ENCODE measurements at places on chromosomes 13 and 19.

GRCh38 chr19:30841934-30842333, 469.8 kb downstream of the ZNF536 start:
- no peak for DNase-seq

DNA sequence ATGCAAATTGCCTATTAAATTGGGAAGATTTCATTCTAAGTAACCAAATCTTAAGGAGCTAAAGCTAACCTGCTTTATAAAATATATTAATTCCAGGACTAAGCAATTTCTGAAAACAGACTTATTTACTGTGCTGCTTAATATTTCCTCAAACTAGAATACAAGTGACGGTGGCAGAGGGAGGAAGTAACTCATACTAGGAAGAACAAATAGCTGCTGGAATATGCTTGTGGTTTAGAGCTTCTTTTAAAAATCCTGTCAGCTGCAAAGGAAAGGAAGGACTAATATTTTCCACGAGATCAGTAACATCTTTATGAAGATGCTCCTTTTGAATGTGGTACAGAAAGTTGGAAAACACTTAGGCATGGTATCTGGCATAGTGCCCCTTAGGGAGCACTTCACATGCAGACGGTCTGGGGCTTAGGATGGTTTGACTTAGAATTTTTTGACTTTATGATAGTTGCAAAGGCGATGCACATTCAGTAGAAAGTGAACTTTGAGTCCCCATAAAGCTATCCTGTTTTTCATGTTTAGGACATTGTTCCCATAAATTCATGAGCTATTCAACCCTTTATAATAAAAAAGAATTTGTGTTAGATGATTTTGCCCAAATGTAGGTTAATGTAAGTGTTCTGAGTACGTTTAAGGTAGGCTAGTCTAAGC, 3.4 kb upstream of the HNRNPA1L2 start:
- no peak for DNase-seq

DNA sequence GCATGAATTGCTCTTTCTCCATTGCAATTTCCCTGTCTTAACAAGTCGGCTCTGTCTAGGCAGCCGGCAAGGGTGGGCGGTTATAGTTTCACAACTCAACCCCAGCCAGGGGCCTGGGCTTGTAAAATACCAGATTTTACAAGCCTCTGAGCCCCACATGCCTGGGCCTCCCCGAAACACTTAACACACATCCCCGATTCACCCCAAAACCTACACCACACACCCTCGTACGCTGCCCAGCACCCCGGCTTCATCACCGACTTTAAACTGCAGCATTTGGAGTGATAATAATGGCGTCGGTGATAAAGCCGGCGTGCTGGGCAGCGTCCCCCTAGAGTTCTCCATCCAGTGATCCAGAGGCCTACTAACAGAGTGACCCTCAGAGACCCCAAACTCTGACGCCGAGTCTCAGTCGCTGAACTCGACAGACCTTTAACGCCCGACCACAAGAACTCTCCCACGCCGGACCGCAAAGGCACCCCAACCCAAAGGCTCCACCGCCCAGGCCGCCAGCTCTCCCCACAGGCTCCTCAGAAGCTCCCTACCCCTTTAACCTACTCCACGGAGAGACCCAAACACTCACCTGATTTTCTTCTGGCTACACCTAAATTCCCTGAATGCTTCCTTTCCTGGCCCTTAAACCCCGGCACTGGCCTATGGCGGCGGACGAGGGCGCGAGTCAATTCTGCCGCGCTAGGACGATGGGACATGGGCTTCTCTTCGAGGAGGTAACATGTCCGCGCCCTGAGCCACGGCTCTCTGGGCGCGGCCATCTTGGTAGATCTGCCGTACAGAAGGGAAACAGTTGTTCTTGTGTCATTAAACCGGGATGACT, at the start of gene ZNF649:
Gene ZNF649, minus strand, starts transcription at position 687 of the 835 bp plus-strand sequence. CDS start 4,910 bp downstream, outside the sequence.
- DNase-seq = peak; percentile 58

DNA sequence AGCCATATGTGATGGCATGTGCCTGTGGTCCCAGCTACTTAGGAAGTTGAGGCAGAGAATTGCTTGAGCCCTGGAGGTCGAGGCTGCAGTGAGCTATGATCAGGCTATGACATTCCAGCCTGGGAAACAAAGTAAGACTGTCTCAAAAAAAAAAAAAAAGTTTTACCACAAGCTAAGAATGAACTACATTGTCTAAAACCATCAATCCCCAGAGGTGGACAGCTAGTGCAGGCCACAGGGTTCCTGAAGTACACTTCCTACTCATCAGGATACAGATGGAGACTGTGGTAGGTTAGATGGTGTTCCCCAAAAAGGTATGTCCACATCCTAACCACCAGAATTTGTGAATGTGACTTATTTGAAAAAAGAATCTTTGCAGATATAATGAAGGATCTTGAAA, 63.5 kb upstream of the DOCK9 start:
- no peak for DNase-seq

- no peak for DNase-seq
Observed at GRCh38 chr13:40617801-40618356, 48.6 kb downstream of the FOXO1 start.

- DNase-seq = no peak
Observed at GRCh38 chr13:87244256-87244890, 426.8 kb upstream of the SLITRK5 start.

- DNase-seq = no peak
Observed at GRCh38 chr13:21672796-21673538, 2.1 kb downstream of the FGF9 start.

- no peak for DNase-seq
Observed at GRCh38 chr13:89212186-89212585, 1541.0 kb downstream of the SLITRK5 start.

DNA sequence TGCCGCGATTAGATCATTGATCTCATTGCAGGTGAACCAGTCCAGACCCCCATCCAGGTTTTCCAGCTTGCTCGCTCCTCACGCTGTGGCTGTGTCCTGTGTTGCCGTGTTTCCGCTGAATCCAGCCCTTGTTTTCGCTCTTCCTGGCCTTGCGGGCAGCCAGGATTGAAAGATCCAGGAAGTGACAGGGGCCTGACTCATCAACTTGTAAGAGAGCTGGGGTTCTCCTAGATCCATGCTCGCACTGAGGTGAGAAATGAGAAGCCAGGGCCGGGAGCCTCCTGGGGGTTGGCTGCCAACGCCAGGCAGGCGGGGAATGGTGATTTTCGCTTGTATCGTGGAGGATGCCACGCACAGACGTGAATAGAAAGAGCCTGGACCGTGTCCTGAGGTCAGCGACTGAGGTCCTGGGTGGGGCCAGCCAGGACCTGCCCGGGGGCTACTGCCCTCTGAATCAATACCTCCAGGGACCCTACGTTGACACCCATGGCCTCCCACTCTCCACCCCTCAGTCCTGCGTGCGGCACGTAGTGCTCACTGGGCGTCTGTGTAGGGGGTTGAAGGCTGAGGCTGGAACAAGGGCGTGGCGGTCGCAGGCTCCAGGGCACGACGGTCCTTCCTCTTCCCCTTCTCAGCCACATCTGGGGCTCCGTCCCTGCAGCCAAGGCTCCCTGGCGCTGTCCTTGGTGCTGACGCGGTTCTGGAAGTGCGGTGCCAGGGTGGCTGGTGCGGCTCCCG, 7.3 kb upstream of the PTPRH start:
- peak; percentile 99 for DNase-seq

DNA sequence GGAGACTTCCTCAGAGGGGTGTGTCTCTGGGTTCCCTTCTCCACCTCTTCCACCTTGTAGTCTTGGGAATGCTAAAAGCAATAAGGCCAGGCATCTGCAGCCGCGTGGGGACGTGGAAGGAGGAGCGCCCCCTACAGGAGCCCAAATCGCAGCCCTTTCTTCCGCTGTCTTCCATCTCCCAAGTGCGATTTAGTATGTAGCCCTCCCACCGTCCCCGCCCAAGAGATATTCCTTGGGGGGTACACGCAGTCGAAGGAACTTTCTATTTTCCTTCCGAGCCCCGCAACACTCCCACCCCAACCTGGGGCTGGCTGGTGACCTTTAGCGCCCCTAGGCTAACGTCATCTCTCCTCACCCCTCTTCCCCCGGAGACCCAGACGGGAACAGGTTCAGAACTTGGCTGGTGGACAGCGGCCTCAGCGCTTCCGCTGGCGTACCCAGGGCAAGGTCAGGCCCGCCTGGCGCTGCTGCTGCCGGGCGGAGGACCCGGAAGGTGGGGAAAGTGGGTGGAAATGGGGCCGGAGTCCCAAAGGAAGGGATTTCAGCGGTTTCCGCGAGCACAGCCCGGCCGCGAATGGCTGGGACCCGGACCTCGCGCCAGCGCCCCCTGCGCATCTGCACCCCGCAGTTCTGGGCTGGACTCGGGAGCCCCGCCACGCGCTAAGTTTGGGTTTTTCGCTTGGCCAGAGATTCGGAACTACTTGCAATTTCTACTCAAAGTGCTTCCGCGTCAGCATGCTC, 2.1 kb upstream of the PCDH8 start:
- DNase-seq = no peak

GRCh38 chr19:19548915-19549759, 11.1 kb downstream of the CILP2 start:
- no peak for DNase-seq

DNA sequence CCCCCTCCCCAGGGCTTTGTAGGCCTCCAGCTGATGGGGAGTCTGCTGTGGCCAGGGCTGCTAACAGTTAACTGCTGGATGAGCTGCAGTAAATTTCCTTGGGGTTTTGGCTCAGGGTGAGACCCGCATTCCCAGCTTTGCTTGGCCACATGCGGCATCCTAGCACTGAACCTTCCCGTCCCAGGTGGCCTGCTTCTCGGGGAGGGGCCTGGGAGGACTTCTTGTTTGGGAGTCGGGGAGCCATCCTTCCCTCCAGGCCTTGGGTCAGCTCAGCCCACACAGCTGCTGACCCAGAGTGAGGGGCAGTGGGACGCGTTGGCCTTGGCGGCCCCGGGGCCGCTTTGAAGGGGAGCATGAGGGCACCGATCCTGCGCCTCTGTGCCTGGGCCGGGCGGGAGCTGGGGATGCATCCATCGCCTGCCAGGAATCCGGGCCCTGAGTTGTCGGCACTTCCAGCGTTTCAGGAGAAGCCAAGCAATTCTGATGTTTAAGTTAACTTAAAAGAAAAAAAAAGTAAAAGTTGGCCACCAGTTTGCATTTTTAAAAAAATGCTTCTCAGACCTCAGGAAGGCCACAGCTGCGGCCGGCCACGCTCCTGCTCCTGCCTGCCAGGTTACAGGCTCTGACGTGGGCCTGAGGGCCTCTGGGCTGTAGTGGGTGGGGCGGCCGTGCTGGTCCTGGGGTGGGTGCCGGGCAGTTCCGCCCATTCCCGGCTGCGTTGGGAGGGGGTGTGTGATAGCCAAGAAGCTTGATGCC, 27.7 kb downstream of the CRTC1 start:
- peak; percentile 49 for DNase-seq

GRCh38 chr19:21022996-21023395, 2.5 kb downstream of the ZNF430 start:
- no peak for DNase-seq

DNA sequence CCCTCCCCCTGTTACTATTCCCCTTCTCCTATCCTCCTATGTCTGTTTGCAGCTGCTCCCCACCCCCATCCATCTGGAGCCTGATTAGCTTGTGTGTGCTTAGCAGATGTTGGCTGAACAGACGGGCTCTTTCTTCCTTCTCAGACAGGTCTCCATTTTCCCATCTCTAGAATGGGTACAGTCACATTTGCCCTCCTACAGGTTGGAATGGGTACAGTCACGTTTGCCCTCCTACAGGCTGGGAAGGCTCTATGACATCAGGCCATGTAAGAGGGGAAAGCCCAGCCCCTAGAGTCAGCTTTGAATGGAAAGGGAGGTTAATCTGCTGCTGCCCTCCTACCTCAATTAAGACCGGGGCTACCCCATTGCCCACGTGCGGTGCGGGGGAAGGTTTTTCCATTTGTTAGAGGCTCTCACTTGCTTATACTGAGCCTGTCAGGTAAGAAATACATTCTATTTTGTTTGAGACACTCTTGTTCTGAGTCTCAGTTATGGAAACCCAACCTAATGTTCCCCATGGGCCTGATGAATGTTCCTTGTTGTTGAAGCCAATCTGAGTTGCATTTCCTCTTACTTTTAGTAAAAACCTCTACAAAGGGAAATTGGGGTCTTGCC, 2.2 kb upstream of the CLEC17A start:
- no peak for DNase-seq

- no peak for DNase-seq
Observed at GRCh38 chr13:48158290-48158689, 63.4 kb upstream of the MED4 start.

- peak; percentile 74 for DNase-seq
Observed at GRCh38 chr19:43826787-43827754, at the start of gene ZNF283. Gene ZNF283, plus strand, starts transcription at chr19:43827321. Its CDS starts 6,184 bp downstream, at chr19:43833505.

DNA sequence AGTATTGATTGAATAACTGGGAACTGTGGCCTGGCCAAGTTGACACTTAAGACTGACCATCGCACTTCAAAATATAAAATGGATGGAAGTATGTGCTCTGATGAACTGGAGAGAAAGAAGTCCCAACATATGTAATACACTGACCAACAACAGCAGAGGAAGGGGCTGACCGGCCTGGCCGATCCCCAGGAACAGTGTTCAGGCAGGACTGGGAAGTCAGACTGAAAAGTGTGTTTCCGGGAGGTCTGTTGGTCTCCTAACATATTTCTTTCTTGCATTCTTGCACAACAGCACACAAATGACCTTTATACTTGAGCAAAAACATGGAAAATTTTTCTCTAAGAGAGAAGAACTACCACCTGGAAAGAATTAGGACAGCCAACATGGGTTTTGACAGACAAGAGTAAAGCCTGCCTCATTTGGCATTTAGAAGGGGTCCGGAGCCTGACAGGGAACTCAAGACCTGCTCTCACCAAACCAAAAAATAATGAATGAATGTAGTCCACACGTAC, 297.8 kb downstream of the OXGR1 start:
- DNase-seq = no peak

GRCh38 chr19:21482863-21483276, 22.5 kb upstream of the ZNF429 start:
- no peak for DNase-seq

GRCh38 chr13:32205431-32206096, 109.6 kb downstream of the ZAR1L start:
- no peak for DNase-seq

DNA sequence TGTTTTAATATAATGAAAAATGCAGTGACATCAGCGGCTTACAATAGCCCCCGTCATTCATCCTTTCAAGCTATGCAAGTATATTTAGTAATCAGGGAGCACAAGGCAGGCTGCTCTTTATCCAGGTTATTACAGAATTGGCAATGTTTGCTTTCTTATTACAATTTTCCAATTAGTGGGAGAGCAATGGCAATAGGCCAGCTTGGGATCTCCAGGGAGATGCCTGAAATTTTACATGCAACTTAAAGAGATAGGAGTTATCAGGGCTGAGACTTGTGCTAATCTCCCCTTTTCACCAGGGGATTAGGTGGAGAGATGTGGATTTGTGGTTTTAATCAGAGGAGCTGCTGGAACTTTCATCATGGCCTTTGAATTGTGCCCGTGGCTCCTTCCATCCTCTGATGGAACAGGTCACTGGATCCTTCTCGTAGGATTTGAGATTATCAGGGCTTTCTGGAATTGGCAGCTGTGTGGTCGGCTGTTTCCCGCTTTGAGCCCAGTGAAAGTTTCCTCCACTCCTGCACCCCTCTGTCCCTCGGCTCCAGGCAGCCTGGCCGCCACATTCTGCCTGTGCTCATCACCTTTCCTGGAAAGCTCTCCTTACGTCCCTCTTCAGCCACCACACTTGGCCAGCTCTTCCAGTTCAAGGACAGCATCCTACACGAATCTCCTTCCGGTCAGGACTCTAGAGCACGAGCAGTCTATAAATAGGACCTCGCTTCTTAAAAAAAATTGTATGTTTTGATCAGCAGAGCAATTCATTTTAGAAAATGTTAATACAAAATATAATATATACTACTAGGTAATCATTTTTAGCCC, 47.0 kb downstream of the CBY2 start:
- DNase-seq = no peak

GRCh38 chr19:12766051-12766521, 9.3 kb downstream of the HOOK2 start:
- no peak for DNase-seq

GRCh38 chr19:14168259-14168972, 32.0 kb upstream of the ASF1B start:
- no peak for DNase-seq

Measured in astrocyte of the cerebellum (primary cell).